Esophagus squamous epithelium (tissue), 5 donors: ENCODE measurements at places on chromosomes 16 and 17. TPM values are rescaled to one million over a fixed set of nuclear protein-coding genes. Genes with fewer than 3 reads are reported as not detected.

Gene PRR35
- total RNA-seq: not detected

Gene AGRP
- total RNA-seq: not detected

Gene TP53TG3F
- total RNA-seq: not detected

DNA sequence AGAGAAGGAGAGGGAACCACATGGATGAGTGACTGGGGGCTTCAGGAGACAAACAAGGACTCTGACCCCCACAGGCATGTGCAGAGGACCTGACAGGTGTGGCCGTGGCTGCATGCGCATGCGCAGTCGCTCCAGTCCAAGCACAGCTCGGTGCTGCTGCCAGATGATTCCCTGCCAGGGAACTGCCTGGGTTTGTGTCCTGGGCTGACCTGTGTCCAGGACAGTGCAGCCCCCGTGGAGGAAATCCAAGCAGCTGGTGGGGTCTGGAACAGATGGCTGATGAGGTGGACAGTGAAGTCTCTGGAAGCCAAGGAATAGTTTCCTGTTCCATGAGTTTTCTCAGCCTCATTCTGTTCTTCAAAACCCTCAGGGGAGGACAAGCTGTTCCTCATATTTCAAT is 27.3 kb downstream of the LASP1 start:
- peaks cover 22% of the 10 kb centered on the region for H3K36me3 ChIP-seq
- H3K27me3 ChIP-seq: no peaks in the 10 kb centered on the region
- H3K4me3 ChIP-seq: no peak overlapping the region
- no peak for DNase-seq
- peaks cover 94% of the 10 kb centered on the region for H3K4me1 ChIP-seq
- peak overlapping the region; percentile 42 for H3K27ac ChIP-seq

GRCh38 chr16:78004517-78004916 is 17.8 kb upstream of the CLEC3A start:
- H3K4me3 ChIP-seq: no peak overlapping the region
- H3K4me1 ChIP-seq: no peaks in the 10 kb centered on the region
- H3K27me3 ChIP-seq: no peaks in the 10 kb centered on the region
- H3K36me3 ChIP-seq: no peaks in the 10 kb centered on the region
- no peak overlapping the region for H3K27ac ChIP-seq
